Epithelial cell of proximal tubule (primary cell): ENCODE measurements at places on chromosomes 5 and 9.

- DNase-seq: no peak
Measured at GRCh38 chr9:6873857-6874256, 116.1 kb downstream of the KDM4C start.

DNA sequence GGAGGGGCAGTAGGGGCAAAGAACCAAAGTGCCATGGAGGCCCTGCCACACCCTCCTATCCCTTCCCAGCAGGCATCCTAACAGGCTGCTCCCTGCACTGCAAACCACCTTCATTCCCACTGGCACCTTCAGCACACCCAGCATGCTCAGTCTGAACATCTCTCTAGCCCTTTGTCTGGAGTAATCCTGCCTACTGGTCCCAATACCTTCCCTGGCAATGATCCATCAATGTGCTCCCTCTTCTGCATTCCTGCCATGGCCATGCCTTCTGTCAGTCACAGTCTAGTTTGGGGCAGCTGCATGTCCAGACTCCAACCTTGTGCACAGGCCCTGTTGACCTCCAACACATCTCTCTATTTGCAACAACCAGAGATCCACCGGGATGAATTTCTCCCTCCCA lies 4.9 kb downstream of the MACROH2A1 start:
- DNase-seq: no peak

DNA sequence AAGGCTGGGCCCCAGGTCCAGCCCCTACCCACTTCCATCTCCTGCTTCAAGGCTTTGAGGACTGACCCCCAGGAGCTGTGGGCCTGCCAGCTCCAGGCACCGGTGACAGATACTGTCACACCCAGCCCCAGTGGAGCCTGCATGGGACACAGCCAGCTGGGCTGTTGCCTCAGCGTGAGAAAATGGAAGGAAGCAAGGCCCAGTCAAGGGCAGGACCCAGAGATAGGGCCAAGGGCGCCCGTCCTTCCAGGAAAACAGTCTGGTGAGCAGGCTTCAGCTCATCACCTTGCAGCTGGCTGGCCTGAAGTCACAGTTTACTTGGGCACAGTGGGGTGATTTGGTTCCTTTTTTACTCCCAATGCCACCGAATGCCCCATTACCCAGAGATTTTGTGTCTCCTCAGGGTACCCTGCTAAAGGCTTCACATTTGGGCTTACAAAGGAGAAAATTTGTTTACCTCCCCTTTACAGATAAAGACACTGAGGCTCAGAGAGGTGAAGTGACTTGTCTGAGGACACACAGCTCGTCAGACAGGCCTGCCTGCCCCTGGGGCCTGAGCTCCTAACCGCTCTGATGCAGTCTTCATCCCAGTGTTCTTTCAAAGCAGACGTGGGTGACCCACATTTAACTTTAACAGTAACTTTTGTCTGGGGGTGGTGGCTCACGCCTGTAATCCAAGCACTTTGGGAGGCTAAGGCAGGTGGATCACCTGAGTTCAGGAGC lies 21.5 kb upstream of the WDR38 start:
- DNase-seq: no peak

GRCh38 chr5:159405611-159406031 lies 75.3 kb upstream of the IL12B start:
- no peak for DNase-seq

GRCh38 chr9:32218100-32218767 lies 166.2 kb upstream of the ACO1 start:
- no peak for DNase-seq

DNA sequence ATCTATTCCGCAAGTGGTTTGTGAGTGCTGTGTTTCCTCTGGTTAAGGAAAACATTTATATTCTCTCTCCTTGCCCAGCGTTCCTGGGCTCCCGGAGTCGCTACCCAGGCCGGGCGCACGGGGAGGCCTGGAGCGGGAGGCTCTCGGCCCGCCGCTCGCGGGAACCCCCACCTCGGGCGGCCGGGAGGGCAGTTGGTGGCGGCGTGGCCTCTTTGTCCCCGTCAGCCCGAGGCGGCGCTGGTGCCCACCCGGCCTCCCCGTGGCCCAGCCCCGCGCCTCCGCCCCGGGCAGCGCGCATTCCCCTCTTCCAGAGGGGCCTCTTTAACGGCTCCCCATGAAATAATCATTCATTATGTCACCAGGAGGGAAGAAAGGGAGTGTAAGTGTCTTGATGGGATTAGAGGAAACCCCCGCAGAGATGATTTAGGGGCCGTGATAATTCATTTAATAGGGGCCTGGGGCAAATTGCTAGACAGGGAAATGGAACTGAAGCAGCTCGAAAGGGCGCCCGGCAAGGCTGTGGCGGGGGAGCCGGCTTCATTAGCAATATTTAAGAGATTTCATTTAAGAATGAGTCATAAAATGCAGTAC lies 181.9 kb upstream of the TBCA start:
- DNase-seq: no peak

DNA sequence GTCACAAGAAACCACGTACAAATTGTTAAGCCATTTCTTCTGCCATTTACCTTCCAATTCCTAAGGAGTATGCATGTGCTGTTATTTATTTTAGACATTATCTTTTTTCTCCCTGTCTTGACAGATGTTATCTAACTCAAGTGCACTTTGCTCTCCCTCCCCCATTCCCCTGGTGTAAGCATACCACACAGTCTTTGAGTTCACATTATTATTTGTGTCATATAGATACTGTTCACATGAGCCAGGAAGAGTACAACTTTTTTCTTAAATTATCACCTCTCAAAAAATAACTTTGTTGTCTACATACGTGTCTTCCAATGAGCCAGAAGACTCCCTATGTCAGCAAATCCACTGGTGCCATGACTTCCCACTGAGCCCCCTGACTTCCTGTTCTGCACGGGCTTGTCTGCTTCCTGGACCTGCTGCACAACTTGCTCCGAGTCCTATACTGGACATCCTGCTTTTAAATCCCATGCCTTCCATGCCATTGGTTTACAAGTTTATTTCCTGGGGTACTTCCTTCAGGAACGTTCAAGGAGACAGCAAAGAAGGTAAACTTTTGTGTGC lies 19.9 kb upstream of the FAM120A start:
- DNase-seq: no peak

GRCh38 chr9:125544988-125545651 lies 161.9 kb downstream of the MAPKAP1 start:
- DNase-seq: no peak

- no peak for DNase-seq
Measured at GRCh38 chr5:62284946-62285891, 20.8 kb upstream of the KIF2A start.

- no peak for DNase-seq
Measured at GRCh38 chr5:67160272-67160671, 36.3 kb downstream of the CD180 start.

GRCh38 chr5:14016549-14016948 lies 72.1 kb upstream of the DNAH5 start:
- DNase-seq: no peak

GRCh38 chr9:120331913-120332312 lies 248.1 kb downstream of the CDK5RAP2 start:
- peak; percentile 12 for DNase-seq

- DNase-seq: no peak
Measured at GRCh38 chr5:54793468-54794134, 191.8 kb downstream of the ESM1 start.

- DNase-seq: no peak
Measured at GRCh38 chr5:96664669-96665068, 2.5 kb downstream of the CAST start.

DNA sequence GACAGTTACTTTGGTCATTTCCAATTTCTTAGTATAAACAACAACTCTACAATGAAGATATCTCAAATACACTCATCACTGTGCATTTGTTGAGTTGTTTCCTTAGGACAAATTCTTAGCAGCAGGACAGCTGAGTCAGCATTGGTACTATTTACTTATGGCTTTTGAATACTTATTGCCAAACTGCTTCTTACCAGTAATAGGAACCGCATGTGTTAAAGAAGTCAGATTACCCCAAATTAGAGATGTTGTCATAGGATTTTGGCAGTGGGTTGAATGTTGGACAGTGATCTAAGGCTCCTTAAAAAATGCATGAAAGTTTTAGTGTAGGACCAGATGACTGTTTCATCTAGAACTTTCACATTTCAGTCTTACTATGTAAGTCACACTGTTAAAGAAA lies 280.1 kb upstream of the DMRT1 start:
- DNase-seq: no peak

DNA sequence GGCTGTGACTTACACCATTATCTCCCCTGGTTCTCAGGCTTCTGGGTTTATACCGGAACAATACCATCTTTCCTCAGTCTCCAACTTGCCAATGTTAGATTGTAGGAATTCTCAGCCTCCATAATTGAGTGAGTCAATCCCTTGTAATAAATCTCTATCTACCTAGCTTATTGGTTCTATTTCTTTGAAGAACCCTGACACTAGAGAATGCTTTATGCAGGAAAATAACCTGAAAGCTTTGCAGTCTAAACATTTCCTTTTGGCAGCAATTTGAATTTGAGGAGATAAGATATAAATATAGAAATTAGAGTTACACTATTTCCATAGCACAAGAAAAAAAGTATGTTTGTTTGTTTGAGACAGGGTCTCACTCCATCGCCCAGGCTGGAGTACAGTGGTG lies 278.1 kb upstream of the CDH18 start:
- DNase-seq: no peak

- no peak for DNase-seq
Measured at GRCh38 chr5:42570966-42571960, 148.0 kb downstream of the GHR start.

DNA sequence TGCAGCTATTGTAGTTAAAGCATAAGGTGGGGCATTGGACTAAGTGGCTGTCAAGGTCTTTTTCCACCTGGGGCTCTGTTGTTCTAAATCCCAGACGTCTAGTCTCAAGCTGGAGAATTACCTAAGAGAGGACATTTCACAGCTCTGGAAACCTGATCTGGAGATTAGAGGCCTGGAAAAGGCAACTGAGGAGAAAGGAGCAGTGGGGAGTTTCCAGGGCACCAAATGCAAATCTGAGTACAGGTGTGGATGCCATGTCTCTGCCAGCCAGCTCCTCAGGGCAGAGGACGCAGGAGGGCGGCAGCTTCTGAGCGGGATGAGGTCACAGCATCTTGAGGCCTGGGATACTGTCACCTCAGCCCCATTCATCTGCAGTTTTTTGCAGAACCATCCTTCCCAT lies 65.2 kb downstream of the PPARGC1B start:
- no peak for DNase-seq

DNA sequence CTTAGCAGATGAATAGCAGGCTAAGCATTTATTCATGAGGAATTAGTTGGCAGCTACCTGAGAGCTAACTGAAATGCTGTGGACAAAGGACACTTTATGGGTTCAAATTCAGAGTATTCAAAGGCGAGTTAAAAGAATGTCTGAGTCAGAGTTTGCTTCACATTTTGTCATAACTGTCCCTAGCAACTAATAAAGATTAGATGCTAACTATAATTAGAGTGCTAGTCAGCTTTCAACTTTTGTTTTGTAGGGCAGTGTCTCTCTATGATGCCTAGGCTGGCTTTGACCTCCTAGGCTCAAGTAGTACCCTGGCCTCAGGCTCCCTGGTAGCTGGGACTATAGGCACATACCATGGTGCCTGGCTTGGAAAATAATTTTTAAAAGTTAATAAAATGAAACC lies 4.6 kb downstream of the SMC5 start:
- no peak for DNase-seq

DNA sequence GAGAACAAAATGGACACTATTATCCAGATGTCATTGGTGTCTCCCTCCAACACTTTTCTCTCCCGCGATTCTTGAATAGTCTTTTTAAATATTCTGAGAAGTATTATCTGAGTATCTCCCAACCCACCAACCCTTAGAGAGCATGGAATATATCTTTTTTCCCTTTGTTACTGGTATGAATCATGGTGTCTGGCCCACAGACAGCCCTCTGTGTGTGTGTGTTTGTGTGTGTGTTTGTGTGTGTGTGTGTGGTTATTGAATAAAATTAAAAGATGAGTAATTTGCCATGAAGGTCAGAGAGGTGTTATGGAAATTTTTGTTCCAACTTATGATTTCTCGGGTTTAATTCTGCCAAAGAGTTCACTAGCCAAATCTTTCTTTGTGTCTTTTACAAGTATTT lies 47.7 kb downstream of the CAMK4 start:
- no peak for DNase-seq

GRCh38 chr5:68378204-68378820 lies 162.8 kb downstream of the PIK3R1 start:
- no peak for DNase-seq

- DNase-seq: no peak
Measured at GRCh38 chr5:134114886-134115805, 665 bp downstream of the TCF7 start.

GRCh38 chr5:33272288-33272687 lies 168.5 kb upstream of the TARS1 start:
- DNase-seq: peak; percentile 64

- DNase-seq: no peak
Measured at GRCh38 chr5:9543311-9543920, 2.5 kb downstream of the SEMA5A start.

GRCh38 chr9:121750259-121750714 lies 98.9 kb downstream of the DAB2IP start:
- no peak for DNase-seq

DNA sequence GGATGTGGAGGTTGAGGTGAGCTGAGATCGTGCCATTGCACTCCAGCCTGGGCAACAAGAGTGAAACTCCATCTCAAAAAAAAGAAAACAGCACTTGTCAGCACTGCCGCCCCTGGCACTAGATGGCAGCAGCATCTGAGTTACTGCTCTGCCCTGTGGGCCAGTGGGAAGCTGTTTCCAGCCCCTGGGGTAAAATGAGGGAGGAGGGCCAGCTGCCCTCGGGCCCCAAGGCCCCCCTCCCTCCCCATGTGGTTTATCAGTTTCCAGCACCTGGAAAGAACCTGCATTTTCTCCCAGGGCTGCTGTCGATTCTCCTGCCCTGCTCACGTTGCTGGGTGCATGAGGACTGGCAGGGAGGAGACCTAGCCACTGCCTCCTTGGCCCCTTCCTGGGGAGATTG lies 13.2 kb upstream of the CEL start:
- no peak for DNase-seq

GRCh38 chr9:104794070-104794469 lies 30.1 kb downstream of the NIPSNAP3B start:
- DNase-seq: no peak

- DNase-seq: no peak
Measured at GRCh38 chr5:170277867-170278281, 19.7 kb downstream of the LCP2 start.

GRCh38 chr5:73284220-73284795 lies 111.3 kb downstream of the TMEM174 start:
- no peak for DNase-seq

DNA sequence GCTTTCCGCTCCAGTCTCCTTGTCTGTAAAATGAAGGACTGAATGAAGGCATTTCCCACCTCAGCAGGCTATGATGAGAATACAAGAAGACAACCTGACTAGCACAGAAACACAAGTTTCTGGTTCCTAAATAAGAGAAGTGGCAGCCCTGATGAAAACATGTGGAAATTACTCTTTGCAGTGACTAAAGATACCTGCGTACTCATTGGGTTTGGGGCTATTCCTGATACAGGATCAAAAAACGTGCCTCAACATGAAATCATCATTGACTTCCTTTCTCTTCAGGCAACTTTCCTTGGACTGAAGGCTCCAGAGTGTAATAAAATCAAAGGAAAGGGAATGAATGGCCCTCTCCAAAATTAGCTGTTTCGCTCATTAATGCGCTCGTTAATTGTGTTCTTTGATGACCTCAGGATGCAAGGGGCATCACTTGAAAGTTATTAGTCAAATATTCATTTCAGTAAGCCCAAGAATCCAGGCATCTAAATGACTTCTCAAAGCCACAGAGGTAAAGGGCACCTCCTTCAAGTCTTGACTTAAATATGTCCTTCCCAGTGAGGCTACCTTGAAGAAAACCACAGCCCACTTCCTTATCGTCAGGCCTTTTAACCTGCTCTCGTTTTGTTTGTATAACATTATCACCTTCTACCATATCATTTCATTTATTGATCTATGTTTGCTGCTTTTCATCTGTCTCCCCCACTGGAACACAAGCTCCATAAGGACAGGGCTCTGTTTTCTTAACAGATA lies 68.9 kb downstream of the RASEF start:
- no peak for DNase-seq
